ENCODE measurements at places on chromosomes 4 and X.

DNA sequence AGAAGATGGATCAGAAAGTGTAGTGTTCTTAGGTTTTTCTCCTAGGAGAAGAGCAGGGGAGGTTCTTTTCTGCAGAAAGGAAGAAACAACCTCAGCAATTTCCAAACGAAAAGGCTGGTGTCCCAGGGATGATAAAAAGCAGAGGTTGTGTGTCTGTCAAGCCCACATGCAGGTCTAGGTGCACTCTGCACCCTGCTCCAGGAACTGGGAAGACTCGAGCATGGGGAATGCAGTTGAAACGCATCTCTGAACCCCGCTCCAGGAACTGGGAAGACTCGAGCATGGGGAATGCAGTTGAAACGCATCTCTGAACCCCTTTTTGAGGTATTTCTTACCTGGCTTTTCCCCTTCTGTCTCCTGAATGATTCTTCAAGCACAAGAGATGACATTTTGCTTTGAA, 171.2 kb downstream of the LDB2 start:
- no peak for DNase-seq

- DNase-seq: no peak
Observed at GRCh38 chr4:15147714-15148113, 145.4 kb downstream of the CPEB2 start.

GRCh38 chr4:183936574-183937345, 31.7 kb downstream of the STOX2 start:
- no peak for DNase-seq

GRCh38 chrX:63258144-63258543, 93.0 kb downstream of the SPIN4 start:
- DNase-seq: no peak

GRCh38 chr4:106315476-106315967, 487 bp downstream of the TBCK start:
- peak; percentile 35 for DNase-seq

DNA sequence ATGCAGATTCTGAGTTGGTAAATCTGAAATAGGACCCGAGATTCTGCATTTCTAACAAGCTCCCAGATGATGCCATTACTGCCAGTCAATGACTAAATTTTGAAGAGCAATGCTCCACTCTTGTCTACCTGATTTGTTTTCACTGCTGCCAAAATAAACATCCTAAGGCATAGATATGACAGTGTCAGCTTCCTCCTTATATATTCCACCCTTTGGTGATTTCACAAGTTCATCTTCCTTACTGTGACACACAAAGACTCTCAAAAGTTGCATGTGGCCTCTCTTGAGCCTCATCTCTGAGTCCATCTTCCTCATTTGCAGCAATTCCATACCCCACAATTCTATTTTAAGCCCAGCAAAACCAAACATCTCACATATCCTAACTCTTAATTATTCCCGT, 110.9 kb downstream of the FBXW7 start:
- no peak for DNase-seq

DNA sequence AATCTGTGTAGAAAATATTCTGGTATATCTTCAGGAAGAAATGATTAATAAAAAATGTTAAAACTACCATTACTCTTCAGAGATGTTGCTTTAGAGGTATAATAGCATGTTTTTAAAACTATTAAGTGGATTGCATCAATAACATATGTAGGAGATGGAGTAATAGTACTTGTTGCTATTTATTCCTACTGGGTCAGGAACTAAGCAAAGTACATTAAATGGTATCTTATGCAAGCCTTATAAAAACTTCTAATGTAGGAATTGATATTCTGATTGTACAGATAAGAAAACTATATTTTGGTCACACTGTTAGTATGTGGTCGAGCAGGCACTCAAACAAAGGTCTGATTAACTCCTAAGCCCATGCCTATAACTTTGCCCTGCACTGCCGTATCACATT, 31.4 kb upstream of the PDLIM5 start:
- no peak for DNase-seq

DNA sequence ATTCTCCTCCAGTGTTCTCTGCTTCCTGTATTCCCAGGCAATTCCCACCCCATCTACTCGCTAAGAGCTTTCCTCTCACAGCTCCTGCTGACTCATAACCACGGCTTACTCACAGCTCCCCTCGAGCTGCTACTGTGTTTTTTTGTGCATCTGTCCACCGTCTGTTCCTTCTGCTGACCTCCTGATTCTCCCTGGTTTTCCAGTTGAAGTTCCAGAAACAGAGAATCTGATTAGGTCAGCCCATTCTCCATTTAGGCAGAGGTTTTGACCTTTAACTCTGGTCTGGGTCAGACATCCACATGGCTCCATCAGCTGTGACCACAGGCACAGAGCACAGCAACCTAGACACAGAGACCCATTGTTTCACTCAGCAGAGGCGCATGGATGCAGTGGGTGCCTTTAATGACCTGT, 5.5 kb upstream of the SMIM20 start:
- DNase-seq: no peak

- DNase-seq: no peak
Observed at GRCh38 chr4:85491527-85491926, 16.6 kb downstream of the ARHGAP24 start.

- DNase-seq: no peak
Observed at GRCh38 chr4:96991083-96991482, 1151.2 kb downstream of the PDHA2 start.

DNA sequence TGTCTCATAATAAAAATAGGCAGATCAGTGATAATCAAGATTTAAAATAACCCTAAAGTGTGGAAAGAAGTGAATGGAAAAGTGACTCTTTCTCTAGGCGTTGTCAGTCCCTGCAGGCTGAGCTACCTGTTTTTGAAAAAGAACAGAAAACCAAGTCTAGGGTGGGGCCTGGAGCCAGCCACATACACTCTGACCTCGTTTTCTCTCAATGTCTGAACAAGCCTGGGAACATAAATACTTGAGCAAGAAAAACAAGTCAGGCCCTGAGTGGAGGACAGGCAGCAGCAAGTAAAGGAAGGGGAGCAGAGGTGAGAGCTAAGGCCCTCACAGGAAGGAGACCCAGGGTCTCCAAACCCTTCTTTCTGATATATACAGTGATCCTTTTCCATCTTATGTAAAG, 91.7 kb upstream of the HPF1 start:
- no peak for DNase-seq
